ENCODE measurements at places on chromosomes 16 and 17.

GRCh38 chr16:3175157-3176093 is 12.6 kb upstream of the OR1F1 start:
- no peak for DNase-seq

DNA sequence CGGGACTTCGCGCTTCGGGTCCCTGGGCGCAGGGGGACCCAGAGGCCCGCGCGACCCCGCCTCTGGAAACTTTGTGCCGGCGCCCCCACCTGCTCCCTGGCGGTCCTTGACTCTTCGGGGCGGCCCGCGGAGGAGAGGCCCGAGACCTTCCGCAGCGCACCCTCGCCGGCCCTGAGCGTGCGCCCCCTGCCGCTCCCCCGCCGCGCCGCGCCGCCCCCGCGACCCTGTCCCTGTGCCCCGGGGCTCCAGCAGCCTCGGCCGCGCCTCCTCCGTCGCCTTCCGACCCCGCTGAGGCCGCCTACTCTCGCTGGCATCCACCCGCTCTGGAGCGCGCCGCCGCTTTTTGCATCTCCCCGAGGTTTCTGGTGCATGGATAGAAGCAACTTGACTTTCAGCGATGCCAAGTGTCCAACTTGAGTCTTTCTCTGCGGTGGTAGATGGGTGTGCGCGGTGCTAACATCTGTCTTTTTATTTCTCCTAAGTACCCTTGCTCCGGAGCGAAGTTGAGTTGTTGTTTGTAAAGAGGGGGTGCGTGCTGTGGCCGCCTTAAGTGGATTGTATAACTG is 414 bp downstream of the DUSP14 start:
- DNase-seq: peak; percentile 53

GRCh38 chr16:4360538-4361021 is 9.5 kb upstream of the PAM16 start:
- no peak for DNase-seq

GRCh38 chr17:28978356-28978964 is 27.1 kb upstream of the PHF12 start:
- no peak for DNase-seq

GRCh38 chr16:81207076-81207475 is 31.4 kb upstream of the BCO1 start:
- no peak for DNase-seq

GRCh38 chr17:4509401-4509800 is 10.7 kb downstream of the SPNS2 start:
- no peak for DNase-seq

GRCh38 chr16:24989494-24989893 is 25.7 kb downstream of the ARHGAP17 start:
- no peak for DNase-seq

DNA sequence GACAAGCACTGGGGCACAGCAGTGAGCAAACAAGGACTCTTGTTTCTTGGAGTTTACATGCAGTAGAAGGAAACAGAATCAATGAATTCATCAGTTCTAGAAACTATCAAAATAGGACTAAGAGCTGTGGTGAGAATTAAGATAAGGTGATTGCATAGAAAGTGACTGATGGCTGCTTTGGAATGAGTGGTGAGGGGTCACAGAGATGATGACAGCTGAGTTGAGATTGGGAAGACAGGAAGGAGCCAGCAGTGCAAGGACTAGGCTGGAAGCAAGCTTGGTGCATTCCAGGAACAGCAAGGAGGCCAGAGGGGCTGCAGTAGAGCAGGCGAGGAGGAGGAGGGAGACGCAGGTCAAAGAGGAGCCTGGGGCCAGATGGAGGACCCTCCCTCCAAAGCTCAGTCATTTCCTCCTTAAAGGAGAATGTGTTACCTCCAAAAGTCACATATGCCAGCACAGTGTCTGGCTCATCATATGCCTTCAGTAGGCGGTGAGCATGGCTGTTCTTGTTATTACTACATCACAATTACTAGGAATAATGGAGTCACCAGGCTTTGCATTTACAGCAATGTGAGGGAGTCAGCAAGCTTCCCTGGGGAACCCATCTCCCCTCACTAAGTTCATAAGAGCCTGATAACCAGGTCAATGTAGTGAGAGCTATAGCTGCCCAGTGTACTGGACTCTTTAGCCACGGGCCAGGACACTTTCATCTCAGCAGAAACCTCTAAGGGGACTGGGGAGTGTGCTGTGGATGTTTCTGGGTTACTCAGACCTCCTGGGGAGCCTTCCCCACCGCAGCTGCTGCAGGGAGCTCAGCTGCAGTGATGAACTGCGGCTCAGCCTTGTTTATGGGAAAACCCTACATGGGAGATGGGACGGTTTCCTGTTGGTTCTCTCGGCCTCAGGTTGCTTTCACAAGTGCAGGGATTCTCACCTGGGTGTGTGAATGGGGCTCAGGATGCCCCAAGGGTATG is 157.2 kb downstream of the SEC14L1 start:
- no peak for DNase-seq

GRCh38 chr17:74148446-74148845 is 55.0 kb upstream of the RPL38 start:
- no peak for DNase-seq

GRCh38 chr17:74442670-74443515 is 11.0 kb downstream of the GPRC5C start:
- peak; percentile 67 for DNase-seq

DNA sequence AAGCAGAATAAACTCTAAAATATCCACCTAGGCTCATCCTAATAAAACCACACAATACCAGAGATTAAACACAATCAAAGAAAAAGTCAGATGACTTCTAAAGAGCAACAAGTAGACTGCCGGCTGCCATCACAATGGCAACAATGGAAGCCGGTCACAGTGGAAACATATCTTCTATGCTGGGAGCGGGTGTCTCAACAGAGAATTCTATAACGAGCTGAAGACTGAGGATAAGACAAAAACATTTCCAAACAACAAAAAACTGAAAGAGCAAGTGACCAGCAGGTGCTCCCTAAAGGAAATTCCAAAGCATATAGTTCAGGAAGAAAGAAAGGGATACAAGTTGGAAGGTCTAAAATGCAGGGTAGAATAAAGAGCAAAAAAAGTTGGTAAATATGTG is 8.9 kb downstream of the NSMCE1 start:
- no peak for DNase-seq

- DNase-seq: no peak
Measured at GRCh38 chr16:25192096-25192495, 24.7 kb upstream of the AQP8 start.

- DNase-seq: no peak
Measured at GRCh38 chr16:4891886-4892216, 44.6 kb downstream of the UBN1 start.

GRCh38 chr16:17544785-17545184 is 74.0 kb upstream of the XYLT1 start:
- DNase-seq: no peak

DNA sequence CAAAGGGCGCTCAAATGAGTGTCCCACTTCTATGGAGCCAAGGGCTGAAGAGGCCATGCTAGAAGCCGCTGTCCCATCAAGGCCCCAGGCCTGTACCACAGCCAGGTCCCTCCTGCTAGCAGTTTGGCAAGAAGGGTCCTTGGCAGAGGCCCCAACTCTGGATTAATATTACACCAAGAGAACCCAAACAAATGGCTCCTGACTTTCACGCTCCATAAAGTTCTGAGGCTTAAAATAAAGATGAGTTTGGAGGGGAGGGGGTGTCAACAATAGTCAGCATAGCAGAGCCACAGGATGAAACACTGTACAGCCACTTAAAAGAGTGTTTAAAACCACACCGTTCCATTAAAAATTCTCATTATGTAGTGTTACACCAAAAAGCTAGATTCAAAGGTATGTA is 30.5 kb downstream of the CUEDC1 start:
- DNase-seq: no peak

DNA sequence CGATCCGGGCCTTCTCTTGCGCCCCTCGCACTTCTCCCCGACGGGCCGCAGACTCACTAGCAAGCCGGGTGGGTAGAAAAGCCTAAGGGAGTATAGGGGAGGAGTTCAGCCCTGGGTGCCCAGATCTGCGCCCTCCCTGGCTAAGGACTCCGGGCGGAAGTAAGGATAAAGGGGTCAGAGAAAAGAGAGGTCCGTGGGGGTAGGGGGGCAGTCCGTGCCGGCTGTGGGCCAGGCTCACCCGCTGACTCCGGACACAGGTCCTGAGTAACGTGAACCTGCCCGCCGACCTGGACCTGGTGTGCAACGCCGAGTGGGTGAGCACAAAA is 1.8 kb downstream of the NAGS start:
- no peak for DNase-seq

GRCh38 chr16:27287051-27287811 is 18.7 kb upstream of the NSMCE1 start:
- no peak for DNase-seq

DNA sequence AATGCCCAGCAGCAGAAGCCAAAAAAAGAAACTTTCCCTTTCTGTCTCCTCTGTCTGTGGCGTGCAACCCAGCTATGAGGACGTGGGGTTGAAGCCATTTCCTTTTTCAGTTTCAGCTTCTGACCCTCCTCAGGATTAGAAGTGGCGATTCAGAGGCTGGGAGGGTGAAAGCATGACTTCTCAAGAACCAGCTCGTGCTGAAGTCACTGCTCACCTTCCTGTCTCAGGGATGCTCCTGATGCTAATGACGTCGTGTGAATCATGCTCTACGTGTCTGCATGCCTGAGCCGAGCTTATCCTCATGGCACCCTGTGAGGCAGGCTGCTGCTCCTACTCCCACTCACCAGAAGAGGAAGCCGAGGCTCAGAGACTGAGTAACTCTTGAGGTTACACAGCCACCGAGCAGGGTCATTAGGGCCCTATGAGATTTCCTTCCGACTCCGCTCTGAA is 5.7 kb upstream of the LPO start:
- DNase-seq: no peak

DNA sequence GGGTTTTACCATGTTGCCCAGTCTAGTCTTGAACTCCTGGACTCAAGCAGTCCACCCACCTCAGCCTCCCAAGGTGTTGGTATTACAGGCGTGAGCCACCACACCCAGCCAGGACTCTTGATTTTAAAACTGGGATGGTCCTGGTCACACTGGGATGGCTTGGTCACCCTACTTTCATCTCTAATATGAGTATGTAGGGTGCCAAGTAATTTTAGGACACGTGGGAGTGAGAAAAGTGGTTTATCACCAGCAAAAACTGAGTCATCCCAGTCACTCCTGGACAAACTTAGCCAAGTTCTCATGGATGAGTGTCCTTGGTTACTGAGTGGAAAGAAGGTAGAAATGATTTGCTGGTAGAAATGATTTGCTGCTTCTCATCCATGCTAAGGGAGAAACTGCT is 9.9 kb downstream of the CLEC19A start:
- DNase-seq: no peak

DNA sequence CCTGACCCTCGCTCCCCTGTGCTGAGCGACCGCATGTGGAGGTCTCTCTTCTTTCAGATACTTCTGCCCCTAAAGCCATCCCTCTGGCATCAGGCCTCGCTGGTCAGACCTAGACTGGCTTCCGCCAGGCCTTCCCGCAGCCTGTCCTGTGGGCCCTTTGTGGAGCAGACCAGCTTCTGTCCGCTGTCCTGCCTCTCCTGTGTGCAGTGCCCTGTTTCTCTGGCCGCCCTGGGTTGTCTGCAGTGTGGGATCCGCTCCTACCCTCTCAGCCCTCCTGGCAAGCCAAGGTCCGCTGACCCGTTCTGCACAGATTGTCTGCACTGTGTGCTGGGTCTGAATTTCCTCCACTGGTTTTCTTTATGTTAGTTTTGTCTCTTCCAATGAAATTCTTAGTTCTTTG is 21.5 kb upstream of the MC1R start:
- DNase-seq: no peak

DNA sequence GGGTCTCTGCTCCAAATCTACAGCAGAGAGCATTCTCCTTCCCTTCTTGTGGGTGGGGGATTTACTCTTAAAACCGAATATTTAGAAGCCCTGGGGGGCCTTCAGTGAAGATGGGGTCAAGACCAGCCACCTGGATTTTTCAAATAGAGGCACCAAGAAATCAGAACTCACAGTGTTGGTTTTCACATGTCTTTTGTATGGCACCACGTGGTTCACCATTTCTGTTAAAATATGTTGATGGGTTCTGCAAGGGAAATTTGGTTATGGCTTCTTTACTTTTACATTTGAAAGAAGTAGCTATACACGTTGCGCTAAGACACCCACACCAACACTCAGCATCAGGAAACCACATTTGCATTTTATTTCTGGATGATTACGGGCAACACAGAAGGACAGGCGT is 17.7 kb downstream of the MAF start:
- DNase-seq: no peak

- DNase-seq: no peak
Measured at GRCh38 chr16:11992586-11993524, 16.3 kb downstream of the SNX29 start.

DNA sequence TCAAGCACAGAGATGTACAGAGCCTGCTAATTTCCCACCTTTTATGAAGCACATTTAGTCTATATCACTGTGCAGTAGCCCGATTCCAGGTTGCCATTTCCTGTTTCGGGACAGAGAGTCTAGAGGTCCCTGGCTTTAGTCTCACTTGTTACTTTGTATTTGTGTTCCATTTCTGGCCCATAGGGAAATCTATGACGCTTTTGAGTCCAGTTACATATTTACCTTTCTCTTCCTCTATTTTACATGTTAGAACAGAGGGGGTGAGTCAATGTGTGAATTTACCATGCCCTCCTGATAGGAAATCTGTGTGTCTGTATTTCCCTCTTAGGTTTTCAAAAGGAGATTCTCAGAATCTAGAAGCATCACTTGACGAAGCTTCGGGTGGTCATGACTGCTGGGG is 227.1 kb upstream of the ZFHX3 start:
- no peak for DNase-seq

DNA sequence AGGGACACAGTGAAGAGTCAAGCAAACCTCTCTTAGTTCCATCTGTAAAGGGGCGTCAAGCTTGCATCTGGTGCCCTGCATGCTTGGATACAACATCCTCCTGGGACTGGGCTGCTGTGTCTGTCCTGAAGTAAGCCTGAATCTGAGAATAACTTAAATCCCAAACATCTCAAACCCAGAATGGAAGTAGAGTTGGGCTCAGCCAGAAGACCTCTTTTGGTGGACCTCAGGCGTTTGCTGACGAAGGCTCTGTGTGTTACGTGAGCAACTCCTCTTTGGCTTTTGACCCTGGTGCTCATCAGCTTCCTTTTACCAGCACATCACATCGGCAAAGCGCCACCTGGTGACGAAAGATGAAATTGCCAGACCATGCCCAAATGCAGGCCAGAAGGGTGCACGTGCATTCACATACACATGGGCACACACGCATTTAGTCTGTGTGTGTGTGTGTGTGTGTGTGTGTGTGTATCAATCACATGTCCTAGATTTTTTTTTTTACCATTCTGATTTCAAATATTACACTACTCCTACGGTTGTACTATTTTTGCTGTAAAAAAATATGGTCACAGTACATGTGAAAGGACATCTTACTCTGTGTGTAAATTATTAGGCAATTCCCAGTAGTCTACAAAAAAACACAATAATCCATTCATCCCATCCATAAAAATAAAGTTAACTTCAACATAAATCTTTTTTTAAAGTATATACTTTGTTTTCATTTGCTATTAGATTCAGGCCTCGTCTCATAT is 41.1 kb upstream of the FOXJ1 start:
- DNase-seq: peak; percentile 83

GRCh38 chr17:80800481-80801391 is 190.9 kb upstream of the CHMP6 start:
- DNase-seq: no peak
